ENCODE measurements at places on chromosomes 16 and 17. TPM values are rescaled to one million over a fixed set of nuclear protein-coding genes. Genes with fewer than 3 reads are reported as not detected.
A peak's percentile ranks its signal among the peaks of the same experiment; 100 is the strongest.

The IL17C gene
- total RNA-seq: not detected

The TLCD2 gene
- total RNA-seq: 0.41 TPM

The ZSCAN10 gene
- not detected for total RNA-seq

The HOXB1 gene
- not detected for total RNA-seq

The CCL1 gene
- total RNA-seq: not detected

The KRT27 gene
- not detected for total RNA-seq

The CPHXL2 gene
- not detected for total RNA-seq

DNA sequence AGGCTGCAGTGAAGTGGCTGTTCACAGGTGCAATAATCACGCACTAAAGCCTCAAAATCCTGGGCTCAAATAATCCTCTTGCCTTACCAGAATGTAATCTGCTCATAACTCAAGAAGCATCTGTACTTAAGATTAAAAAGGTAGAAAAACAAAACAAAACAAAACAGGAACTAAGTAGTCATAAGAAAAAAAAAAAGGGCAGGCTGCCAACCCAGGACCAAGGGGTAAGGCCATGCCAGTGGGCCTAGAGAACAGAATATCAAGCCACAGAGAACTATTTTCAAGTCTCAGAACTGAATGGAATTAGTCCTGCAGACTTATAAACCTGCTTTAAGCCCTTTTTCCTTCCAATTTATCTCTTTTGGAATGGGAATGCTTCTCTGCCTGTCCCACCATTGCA lies 64.8 kb upstream of the TBC1D3K start:
- no peak for DNase-seq

DNA sequence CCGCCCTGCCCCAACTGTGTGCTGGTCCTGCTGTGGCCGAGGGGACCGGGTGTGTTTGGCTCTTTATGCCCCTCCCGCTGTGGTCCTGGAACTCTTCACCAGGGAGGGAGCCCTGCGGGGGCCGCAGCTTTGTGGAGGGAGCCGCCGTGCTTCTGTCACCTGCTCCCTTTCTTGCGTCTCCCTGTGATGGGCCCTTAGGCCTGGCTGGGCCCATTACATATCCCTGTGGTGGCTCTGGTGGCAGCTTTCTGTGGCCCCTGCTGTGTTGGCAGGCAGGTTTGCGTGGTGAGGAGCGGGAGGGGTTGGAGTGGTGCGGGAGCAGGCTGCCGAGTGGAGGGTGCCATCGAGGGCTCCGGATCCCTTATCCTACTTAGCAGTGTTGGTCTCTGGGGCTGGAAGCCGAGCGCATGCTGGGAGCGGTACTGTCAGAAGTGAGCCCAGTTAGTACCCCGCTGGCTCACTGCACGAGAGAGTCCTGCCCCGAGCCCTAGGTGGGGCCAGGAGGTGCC lies 60.4 kb downstream of the PDPK1 start:
- DNase-seq: no peak

GRCh38 chr17:72667096-72668063 lies 425.1 kb downstream of the SLC39A11 start:
- DNase-seq: no peak

GRCh38 chr17:80969030-80969673 lies 22.5 kb upstream of the CHMP6 start:
- DNase-seq: no peak

GRCh38 chr16:75079346-75079926 lies 37.1 kb downstream of the LDHD start:
- no peak for DNase-seq

- DNase-seq: peak; percentile 74
These were observed 1.1 kb downstream of the MPP2 start for GRCh38 chr17:43905985-43906852.

- DNase-seq: no peak
These were observed 67.4 kb downstream of the SIAH1 start for GRCh38 chr16:48317614-48318315.

- DNase-seq: no peak
These were observed 33.9 kb upstream of the MEAK7 start for GRCh38 chr16:84538222-84538840.

- no peak for DNase-seq
These were observed 9.9 kb downstream of the XYLT2 start for GRCh38 chr17:50355701-50356341.

DNA sequence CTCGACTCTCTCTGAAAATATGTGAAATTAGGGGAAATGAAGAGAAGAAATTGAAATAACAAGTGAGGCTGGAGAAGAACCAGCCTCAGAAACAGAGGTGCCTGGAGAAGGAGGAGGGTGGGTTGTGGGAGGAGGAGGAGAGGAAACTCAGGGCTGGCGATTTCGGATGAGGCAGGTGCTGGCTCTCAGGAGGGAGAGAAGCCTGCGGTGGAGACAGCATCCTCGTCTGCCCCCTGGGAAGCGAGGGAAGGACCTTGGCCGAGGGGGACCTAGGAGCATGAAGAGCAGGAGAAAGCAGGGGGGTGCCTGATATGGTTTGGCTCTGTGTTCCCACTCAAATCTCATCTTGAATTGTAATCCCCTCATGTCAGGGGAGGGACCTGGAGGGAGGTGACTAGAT lies 264.7 kb upstream of the TNRC6C start:
- no peak for DNase-seq

- no peak for DNase-seq
These were observed 22.1 kb downstream of the HS3ST6 start for GRCh38 chr16:1895949-1896675.

DNA sequence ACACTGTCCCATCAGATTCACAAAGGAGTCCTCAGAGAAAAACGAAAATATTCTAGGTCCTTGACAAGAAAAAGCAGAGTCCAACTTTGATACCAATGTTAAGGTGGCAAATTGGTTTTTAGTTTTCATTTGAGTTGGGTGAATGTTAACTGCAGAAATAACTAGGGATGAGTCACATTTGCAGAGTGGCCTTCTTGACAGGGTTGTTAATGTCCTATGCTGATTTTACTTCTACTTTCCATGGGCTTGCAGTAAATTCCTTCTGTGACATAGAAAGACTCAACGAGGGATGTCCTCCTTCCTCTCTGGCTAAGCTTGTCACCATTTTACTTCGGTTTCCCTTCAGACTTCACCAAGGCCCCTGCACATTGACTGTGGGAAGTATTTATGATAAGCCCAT lies 47.2 kb upstream of the ICAM2 start:
- no peak for DNase-seq

- DNase-seq: no peak
These were observed at the start of gene SOX15 for GRCh38 chr17:7589891-7590691. SOX15 (minus strand) TSS chr17:7590094; CDS start chr17:7589676, 418 bp downstream.

GRCh38 chr16:75042426-75043174 lies 43.8 kb downstream of the ZNRF1 start:
- no peak for DNase-seq
